ENCODE measurements at places on chromosomes 4 and X.

GRCh38 chr4:79181190-79181589, 144.7 kb downstream of the NAA11 start:
- no peak for DNase-seq

DNA sequence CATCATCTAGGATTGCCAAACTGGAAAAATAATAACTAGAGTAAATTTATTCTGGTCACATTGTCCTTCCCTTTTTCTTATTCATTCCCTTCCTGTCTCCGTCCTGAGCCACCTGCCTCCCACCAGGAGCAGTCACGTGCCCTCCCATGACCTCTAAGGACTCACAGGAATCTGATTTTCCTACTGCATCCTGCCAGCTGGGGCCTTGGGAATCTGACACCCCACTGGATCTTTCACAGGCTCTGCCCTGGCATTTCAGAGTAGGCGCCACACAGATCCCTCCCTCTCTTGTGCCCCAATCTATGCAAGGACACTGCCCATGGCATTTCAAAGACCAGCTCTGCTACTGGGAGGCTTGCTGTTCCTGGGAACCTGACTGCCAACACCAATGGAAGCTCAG, 520.5 kb downstream of the PPARGC1A start:
- no peak for DNase-seq

DNA sequence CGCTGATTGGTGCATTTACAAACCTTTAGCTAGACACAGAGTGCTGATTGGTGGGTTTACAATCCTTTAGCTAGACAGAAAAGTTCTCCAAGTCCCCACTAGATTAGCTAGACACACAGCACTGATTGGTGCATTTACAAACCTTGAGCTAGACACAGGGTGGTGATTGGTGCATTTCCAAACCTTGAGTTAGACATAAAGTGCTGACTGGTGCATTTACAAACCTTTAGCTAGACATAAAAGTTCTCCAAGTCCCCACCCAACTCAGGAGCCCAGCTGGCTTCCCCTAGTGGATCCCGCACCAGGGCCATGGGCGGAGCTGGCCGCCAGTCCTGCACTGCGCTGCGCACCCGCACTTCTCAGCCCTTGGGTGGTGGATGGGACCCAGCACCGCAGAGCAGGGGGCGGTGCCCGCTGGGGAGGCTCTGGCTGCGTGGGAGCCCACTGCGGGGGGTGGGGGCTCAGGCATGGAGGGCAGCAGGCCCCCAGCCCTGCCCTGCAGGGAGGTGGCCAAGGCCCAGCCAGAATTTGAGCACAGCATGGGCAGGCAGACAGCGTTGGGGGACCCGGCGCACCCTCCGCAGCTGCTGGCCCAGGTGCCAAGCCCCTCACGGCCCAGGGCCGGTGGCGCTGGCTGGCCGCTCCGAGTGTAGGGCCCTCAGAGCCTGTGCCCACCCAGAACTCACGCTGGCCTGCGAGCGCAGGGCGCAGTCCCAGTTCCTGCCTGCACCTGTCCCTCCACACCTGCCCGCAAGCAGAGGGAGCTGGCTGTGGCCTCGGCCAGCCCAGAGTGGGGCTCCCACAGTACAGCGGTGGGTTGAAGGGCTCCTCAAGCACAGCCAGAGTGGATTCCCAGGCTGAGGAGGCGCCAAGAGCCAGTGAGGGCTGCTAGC, 608.9 kb upstream of the LCORL start:
- no peak for DNase-seq

DNA sequence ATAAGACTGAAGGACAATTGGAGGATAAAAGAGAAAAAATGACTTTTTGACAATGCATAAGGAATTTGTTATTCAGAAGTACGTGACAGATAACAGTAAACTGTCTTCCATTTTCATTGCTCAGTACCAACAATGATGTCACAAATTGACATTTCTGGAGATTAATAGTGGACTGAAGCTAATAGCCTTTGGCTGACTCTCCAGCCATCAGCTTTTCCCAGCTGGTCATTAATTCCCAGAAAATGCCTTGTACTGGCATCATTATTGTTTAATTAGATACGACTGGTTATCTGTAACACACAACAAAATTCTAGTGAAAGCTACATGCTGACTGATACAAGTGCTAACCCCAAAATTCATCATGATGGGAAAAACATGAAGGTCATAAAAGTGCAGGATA, 147.9 kb upstream of the FGF13 start:
- DNase-seq: no peak

DNA sequence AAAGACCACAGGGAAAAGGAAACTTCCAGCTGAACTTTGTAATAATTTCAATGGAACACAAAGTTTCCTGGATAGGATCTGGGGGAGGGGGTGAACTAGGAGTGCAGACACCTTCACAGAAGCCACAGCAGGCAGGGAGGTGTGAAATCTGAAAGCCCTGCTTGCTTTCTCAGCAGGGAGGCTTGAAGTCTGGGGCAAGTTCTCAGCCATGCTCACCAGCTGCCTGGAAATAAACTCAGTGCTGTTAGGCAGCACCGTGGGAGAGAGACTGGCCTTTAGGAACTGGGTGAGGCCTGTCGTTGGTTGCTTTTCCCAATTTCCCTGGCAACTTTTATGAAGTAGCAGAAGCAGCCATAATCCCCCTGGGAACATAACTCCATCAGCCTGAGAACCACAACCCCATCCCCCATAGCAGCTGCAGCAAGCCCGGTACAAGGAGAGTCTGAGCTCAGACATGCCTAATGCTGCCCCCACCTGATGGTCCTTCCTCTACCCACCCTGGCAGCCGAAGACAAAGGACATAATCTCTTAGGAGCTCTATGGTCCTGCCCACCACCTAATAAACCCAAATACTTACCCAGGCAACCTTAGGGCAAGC, 39.2 kb upstream of the NMU start:
- DNase-seq: no peak

DNA sequence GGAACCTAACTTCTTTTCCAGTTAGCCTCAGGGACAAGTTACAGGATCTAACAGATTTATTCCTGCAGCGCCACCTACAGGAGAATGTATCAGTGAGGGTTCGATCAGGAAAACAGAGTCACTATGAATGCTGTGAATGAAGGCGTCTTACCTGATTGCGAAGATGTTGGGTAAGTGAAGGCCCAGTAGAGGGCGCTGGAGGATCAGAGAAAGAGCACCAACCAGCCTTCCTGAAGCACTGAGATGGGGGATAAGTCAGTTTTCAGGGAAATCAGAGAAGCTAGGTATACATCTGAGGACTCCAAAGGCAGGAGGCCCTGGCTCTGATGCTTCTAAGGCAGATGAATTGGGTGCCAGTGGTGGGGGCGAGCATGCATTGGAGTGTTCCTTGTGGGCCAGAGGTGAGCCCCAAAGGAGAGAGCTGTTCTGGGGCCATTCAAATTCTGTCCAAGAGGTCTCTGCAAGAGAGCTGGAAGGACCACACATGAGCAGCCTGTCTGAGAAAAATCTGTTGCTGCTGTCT, 169.9 kb upstream of the AADAT start:
- DNase-seq: peak; percentile 86

GRCh38 chr4:38138363-38138762, 178.2 kb downstream of the PTTG2 start:
- no peak for DNase-seq

- no peak for DNase-seq
These were observed 917 bp downstream of the MYL5 start for GRCh38 chr4:675036-675882.

- DNase-seq: no peak
These were observed 100.8 kb upstream of the USP38 start for GRCh38 chr4:143083756-143084472.

- peak; percentile 61 for DNase-seq
These were observed 24.0 kb downstream of the STEEP1 start for GRCh38 chrX:119541188-119541587.

GRCh38 chrX:20352504-20352903, 85.8 kb upstream of the RPS6KA3 start:
- DNase-seq: no peak

GRCh38 chrX:149198980-149199732, 305.9 kb downstream of the IDS start:
- no peak for DNase-seq

GRCh38 chr4:26570596-26570995, 13.3 kb upstream of the TBC1D19 start:
- DNase-seq: no peak

- DNase-seq: no peak
These were observed 292.2 kb upstream of the GALNT7 start for GRCh38 chr4:172876394-172876793.

DNA sequence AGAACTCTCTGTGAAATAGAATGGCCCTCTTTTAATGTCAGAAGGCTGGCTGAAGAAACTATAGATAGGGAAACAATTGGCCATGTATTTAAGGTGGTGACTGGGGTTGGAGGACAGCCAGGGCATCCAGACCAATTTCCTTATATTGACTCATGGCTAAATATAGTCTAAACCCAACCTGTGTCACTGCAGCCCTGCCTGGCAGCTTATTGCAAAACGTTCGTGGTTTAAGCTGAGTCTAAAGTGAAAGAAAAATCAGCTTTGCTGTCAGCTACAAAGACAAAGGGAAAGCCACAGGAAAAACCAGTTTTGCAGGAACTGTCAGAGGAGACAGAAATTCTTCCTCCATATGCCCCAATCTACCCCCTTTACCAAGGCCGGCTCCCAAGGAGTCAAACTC, 902.8 kb upstream of the NDST4 start:
- peak; percentile 52 for DNase-seq

- peak; percentile 57 for DNase-seq
These were observed 29.8 kb upstream of the RELL1 start for GRCh38 chr4:37715889-37716402.

- no peak for DNase-seq
These were observed 629.7 kb upstream of the DIPK2B start for GRCh38 chrX:45830343-45830742.

DNA sequence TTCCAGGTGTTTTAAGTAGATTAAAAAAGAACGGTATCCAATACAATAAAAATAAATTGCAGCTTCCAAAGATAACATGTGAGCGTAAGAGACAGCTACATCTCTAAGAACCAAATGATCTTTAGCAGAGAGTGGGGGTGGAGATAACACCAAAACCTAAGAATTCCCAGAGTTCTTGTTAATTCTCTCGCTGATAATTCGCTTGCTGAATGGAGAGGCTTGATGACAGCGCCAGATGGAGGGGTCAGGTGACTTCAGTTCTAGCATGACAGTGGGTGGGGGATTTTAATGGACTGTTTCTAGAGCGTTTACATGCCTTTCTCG, 2.3 kb downstream of the CLCN4 start:
- DNase-seq: no peak

DNA sequence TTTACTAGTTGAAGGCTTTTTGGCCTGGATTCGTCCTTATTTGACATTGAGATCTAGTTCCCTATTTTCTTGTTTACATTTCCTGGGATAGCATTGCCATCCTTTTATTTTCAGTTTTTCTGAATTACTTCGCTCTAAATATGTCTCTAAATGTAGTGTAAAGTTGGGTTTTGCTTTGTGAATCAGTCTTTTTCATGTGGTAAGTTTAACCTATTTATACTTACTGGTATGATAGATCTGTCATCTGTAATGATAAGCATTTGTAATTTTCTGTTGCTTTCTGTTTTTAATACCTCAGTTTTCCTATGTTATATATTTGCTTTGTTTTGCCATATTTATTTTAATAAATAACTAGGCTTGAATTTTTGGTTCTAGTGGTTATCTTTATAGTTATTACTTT, 6.7 kb downstream of the PDK3 start:
- DNase-seq: no peak

GRCh38 chr4:186226521-186227189, 652 bp upstream of the KLKB1 start:
- DNase-seq: no peak

- DNase-seq: no peak
These were observed 113.0 kb upstream of the TLR3 start for GRCh38 chr4:185955826-185956543.

GRCh38 chr4:135249024-135249423, 1047.4 kb upstream of the PABPC4L start:
- no peak for DNase-seq

- DNase-seq: no peak
These were observed 1009.8 kb upstream of the SLIT2 start for GRCh38 chr4:19241895-19242294.

DNA sequence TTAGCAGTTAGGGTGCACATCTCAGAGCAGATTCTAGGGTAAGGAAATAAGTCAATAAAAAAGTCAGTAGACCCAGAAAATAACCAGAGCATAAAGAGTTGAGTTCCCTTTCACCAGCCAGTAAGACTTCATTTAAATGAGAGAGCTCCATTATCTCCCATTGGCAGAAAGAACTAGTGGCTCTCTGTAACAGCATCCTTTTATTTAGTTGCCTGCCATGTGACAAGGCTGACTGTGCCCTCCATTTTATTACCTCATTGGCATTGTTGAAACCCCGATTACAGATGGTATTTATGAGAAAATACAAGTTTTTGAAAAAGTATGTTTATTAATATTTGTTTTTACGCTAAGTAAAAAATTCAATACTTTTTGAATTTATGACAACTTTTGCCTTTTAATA, 859.5 kb upstream of the NDST4 start:
- no peak for DNase-seq

GRCh38 chr4:116585246-116585645, 500.1 kb downstream of the TRAM1L1 start:
- no peak for DNase-seq

DNA sequence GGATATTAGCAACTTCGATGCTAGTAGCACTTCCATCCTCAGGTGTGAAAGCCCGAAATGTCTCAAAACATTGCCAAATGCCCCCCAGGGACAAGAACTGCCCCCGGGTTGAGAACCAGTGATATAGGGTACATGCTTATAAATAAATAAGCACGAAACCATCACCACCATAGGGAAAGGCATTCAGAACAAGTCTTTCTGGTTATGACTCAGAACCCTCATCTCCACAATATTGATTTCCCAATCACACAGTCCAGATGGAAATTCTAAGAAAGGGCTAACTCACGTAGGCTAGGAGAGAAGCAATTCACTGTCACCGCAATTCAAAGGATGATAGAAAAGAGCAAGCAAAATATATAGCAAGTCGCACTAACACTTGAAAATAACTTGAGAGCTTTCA, 84.8 kb downstream of the ANOS1 start:
- no peak for DNase-seq

- DNase-seq: no peak
These were observed 65.1 kb upstream of the CCDC160 start for GRCh38 chrX:134171661-134172587.

DNA sequence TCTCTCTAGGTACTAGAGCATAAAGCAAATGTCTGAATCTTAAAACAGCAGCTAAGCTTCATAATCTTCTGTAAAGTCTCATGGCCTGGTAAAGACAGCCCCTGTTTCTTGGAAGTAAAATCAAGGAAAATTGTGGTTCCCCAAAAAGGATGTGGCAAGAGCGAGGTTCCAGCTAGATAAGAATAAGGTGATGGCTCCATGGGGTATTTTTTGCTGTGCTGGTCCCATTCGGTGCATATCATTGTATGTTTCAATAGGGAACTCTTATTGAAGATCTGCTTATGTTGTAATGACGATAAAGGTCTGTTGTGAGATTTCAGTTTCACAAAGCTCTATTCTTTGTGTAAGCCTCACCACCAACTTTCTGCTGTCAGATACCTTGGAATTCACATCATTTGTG, 316.9 kb upstream of the NOCT start:
- no peak for DNase-seq

- DNase-seq: no peak
These were observed 1.1 kb upstream of the CHIC2 start for GRCh38 chr4:54065282-54066087.
